CD4-positive, alpha-beta T cell treated with Interleukin-15 for 1 hour (primary cell): ENCODE measurements at places on chromosomes 2 and 18.

GRCh38 chr2:72427022-72427861, 279.6 kb upstream of the CYP26B1 start:
- DNase-seq, result no peak

DNA sequence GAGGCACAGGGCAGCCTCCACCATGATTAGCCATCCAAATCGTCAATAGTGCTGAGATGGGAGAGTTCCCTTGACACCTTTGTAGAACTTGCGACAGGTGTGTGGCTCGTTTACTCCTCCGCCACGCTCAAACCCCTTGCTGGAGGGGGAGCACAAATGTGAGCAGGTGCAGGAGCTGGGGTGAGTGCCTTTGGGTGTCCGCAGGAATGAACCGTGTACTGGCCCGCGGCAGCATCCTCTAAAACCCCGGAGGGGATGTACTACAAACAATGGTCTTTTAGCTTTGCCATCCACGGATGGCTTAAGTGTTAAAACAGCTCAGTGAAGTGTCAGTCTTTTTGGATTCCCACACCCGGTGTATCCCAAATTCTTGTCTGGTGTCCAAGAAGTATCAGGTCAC, 21.4 kb upstream of the TDRD15 start:
- no peak for DNase-seq

- no peak for DNase-seq
Measured at GRCh38 chr2:157269922-157270321, 12.4 kb downstream of the GALNT5 start.

DNA sequence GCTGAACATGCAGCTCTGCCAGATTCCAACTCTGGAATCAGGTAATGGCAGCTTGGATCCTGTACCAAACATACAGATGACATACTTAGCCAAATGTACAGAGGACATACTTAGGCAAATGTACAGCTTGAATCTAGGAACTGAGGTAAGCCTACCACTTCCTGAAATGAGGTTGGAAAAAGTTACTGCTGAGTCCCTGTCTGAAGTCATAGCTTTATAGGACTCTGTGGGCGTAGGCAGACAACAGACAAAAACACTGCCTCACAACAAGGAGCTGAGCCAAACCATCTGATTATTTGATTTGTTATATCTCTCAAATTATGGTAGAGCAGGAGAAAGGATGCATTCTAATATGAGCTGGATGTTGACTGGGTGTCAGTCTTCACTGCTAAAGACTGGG, 290.2 kb upstream of the TCF4 start:
- no peak for DNase-seq

GRCh38 chr2:196590286-196590685, 49.2 kb upstream of the CCDC150 start:
- DNase-seq, result no peak

GRCh38 chr2:175847128-175847527, 154.9 kb downstream of the LNPK start:
- DNase-seq, result no peak

DNA sequence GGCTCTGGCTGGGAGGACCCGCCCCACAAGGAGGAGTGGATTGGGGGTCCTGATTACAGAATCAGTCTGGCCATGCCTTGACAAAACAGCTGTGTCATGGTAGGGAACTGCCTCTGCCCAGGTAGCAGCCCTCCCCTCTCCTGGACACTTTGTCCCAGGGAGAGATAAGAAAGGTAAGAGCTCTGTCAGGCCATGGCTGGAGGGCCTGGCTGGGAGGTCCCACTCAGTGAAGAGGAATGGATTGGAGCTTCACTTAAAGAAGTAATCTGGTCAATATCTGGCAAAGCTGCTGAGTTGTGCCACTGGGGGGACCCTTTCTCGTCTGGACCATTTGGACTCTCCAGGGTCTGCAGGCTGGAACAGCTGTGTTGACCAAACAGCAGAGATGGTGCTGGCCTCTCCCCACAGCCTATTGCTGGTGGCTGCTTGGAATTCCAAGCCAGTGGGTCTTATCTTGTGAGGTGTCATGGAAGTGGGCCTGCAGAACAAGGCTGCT, 75.4 kb downstream of the EPC2 start:
- no peak for DNase-seq

- no peak for DNase-seq
Measured at GRCh38 chr2:52035391-52035790, 1003.5 kb upstream of the NRXN1 start.
